Activated T-helper 2 cell treated with anti-CD3 and anti-CD28 coated beads, Interferon-gamma antibody, Interleukin-2, Interleukin-4, amounts not matched to agents 10 μg/mL and 5 μg/mL and 100 μg/mL, durations not matched to agents 14 hours and 24 hours and 36 hours (primary cell): ENCODE measurements at places on chromosomes 7 and 10. TPM values are rescaled to one million over a fixed set of nuclear protein-coding genes. Genes with fewer than 3 reads are reported as not detected.

Gene LSM8
- 46.8 and 50.3 TPM in 2 replicates for total RNA-seq

Gene ZP3
- total RNA-seq = 8.2 and 10.5 TPM in 2 replicates

Gene PDGFA
- 10.6 and 11.9 TPM in 2 replicates for total RNA-seq

Gene FANK1
- total RNA-seq = 0.44 TPM in 1 of 2 replicates, not detected in the other

Gene RNLS
- 1.6 and 2.4 TPM in 2 replicates for total RNA-seq

Gene SPDYE2
- total RNA-seq = not detected in 2 replicates

Gene PRF1
- 67.7 and 69.6 TPM in 2 replicates for total RNA-seq

Gene PTF1A
- total RNA-seq = not detected in 2 replicates

Gene INSYN2A
- total RNA-seq = not detected in 2 replicates

Gene CASP2
- 116 and 122 TPM in 2 replicates for total RNA-seq

Gene ABCC2
- total RNA-seq = 0.87 and 1.1 TPM in 2 replicates

Gene FAM171A1
- total RNA-seq = 2.9 and 3.6 TPM in 2 replicates

Gene GRM3
- not detected in 2 replicates for total RNA-seq

Gene EPHB4
- 2.1 and 2.4 TPM in 2 replicates for total RNA-seq

Gene SVOPL
- total RNA-seq = not detected in 2 replicates

Gene EN2
- total RNA-seq = not detected in 2 replicates

Gene LRIT2
- total RNA-seq = not detected in 2 replicates

Gene FASTK
- total RNA-seq = 83.2 and 85.2 TPM in 2 replicates

Gene NPSR1
- not detected in 2 replicates for total RNA-seq

Gene AOAH
- 33.4 and 33.5 TPM in 2 replicates for total RNA-seq

Gene FAM180A
- not detected in 2 replicates for total RNA-seq

Gene FAM25C
- not detected in 2 replicates for total RNA-seq
